ENCODE measurements at places on chromosomes 16 and 17.
A peak's percentile ranks its signal among the peaks of the same experiment; 100 is the strongest.

- DNase-seq = no peak
Observed at GRCh38 chr17:73292031-73292531, 19.7 kb downstream of the CDC42EP4 start.

- DNase-seq = no peak
Observed at GRCh38 chr17:6241996-6242395, 171.8 kb downstream of the WSCD1 start.

GRCh38 chr16:1808691-1809090 lies 15.2 kb upstream of the IGFALS start:
- no peak for DNase-seq

DNA sequence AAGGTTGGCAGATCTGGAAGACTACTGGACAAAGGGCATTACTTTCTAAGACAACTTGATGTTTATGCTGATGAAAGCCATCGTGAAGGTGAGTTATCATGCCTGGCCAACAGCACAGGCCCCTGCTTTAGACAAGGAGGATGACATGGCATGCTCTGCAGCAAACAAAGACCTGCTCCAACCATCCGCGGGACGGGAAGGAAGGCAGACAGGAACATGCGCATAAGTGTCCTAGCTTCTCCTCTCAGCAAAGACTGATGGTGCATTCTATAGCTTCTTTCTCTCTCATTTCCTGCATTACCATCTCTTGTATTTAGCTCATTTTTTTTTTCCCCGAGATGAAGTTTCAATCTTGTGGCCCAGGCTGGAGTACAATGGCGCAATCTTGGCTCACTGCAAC lies 5.4 kb downstream of the NPLOC4 start:
- no peak for DNase-seq

DNA sequence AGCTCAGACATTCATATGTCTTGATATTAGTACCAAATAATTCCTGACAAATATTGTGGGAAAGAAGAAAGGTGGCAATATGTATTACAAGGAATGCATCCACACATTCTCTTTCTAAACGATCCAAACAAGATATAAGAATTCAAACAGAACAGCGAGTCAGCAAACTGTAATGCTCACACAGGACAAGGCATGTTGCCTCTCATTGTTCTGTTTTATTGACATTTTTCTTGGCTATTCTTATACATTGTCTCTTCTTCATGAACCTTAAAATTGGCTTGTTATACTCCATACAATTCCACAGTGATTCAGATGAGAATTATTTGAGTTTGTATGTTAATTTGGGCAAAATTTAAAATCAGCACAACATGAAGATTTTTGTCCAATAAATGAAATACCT lies 189.1 kb downstream of the HS3ST3B1 start:
- no peak for DNase-seq

- no peak for DNase-seq
Observed at GRCh38 chr17:43552229-43552837, 6.2 kb upstream of the ETV4 start.

GRCh38 chr17:63838631-63839171 lies 3.8 kb downstream of the SMARCD2 start:
- DNase-seq = no peak

DNA sequence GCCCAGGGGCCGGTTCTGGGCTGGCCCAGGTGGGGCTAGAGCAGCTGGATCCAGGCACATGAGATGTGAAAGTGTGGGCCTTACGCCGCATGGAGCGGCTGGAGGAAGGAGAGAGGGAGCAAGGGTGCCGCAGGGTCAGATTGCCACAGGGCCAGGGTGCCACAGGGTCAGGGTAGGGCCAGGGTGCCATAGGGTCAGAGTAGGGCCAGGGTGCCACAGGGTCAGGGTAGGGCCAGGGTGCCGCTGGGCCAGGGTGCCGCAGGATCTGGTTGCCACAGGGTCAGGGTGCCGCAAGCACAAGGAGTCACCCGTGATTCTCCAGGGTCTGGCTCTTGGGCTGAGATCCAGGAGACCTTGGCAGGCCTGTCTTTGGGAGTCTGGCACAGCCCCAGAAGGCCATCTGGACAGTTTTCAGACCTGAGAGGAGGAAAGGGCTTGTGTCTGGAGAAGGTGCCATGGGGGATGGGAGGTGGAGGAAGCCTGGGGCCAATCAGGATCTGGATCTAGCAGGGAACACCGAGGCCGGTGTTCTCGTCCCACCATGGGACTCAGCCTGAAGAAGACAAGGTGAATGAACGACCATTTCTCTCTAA lies 13.1 kb upstream of the LASP1NB start:
- no peak for DNase-seq

DNA sequence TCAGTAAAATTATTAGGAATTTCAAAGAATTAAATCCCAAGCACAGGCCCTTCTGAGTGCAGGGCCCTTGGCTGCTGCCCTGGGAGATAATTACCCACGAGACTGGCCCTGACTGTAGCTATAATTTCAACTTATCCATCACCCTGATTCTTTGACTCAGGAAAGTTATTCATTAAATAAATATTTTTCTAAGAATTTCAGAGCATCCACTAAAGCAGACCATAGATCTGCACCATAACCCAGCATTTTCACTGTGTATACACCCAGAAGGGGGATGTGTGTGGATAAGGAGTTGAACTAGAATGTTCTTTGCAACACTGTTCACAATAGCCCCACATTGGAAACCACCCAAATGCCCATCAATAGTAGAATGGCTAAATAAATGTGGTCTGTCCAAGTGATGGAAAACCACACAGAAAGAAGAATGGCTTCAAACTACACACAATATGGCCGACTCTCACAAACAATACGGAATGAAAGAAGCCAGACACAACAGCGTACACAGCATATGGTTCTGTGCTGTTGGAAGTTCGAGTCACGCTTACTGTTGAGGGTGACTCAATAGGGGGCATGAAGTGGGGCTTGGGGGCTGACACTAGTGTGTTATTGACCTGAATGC lies 33.9 kb upstream of the MEAK7 start:
- DNase-seq = no peak

- DNase-seq = no peak
Observed at GRCh38 chr17:9676084-9676483, 30.8 kb downstream of the USP43 start.

- DNase-seq = no peak
Observed at GRCh38 chr17:13634021-13634420, 32.3 kb upstream of the HS3ST3A1 start.

DNA sequence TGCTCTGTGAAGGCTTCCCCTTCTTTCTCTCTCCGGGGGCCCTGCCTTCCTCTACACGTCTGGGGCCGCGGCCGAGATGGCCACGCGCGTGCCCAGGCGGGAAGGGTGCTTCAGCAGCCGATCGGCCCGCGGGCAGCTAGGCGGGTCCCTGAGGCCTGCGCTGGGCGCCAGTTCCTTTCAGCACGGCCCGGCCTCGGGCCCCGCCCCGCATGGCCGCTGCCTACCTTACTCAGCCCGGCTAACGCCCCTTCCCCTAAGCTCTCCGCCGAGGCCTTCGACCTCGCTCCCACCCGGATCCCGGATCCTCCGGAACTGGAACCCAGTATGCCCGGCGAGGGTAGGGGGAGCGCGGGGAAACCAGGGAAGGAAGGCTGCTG lies 335 bp downstream of the TMEM11 start:
- peak; percentile 21 for DNase-seq

- peak; percentile 72 for DNase-seq
Observed at GRCh38 chr16:87897521-87898505, 28.5 kb upstream of the SLC7A5 start.

DNA sequence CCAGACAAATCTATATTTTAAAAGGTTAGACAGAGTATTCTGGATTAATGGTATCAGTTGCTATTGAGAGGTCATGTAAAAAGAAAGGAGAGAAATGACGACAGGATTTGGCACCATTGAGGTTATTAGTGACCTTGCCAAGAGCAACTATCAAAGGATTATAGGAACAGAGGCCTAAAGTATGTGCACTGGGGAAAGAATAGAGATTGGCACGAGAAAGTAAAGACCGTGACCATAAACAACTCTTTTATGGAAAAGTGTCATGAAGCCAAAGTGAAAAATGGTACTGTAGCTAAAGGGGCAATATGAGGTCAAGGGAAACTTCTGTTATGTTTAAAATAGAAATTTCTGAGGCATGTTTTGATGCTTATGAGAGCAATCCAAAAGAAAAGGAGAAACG lies 115.2 kb upstream of the KIF2B start:
- DNase-seq = no peak

- no peak for DNase-seq
Observed at GRCh38 chr16:55933038-55933437, 57.9 kb upstream of the CES5A start.

DNA sequence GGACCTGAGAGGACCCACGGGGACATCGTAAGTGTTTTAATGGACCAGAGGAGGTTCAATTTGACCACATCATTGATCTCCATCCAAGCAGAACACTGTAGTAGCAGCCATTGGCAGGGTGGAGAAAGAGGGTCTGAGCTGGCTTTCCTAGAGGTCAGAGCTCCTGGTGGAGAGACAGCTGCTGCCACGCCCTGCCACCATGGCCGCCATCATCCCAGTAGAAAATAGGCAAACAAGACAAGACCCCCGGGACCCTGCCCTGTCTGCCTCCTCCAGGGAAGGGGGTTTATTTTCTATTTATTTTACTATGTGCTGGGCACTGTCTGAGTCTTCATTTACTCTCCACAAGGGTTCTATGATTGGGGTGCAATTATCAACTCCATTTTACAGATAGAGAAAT lies 11.4 kb upstream of the ITGA3 start:
- no peak for DNase-seq

GRCh38 chr17:4588391-4588790 lies 4.1 kb downstream of the SMTNL2 start:
- DNase-seq = no peak

DNA sequence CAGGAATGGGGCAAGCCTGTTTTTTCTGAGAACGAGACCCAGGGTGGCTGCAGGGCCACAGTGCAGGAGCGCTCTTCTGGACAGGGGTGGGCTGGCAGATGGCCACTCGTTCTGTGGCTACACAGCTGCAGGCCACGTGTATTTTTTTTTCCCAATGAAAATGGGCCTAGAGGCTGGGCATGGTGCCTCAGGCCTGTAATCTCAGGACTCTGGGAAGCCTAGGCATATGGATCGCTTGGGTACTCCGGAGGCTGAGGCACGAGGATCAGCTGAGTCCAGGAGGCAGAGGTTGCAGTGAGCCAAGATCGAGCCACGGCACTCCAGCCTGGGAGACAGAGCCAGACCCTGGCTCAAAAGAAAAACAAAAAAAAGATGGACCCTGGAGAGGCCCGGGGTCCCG lies 6.8 kb downstream of the UNKL start:
- DNase-seq = no peak

DNA sequence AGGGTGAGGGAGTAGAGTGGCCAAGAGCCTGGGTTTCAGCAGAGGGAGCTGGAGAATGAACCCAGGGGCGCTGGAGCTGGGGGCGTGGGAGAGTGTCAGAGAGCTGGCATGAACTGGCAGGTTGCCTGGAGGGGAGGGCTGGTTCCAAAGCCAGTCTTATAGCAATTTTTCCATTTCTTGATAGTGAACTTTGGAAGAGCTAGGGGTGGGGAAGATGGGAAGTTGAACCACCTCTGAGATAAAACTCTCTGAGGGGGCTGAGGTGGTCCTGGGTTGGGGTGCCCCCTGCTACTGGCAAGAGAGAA lies 36.9 kb downstream of the ADGRG5 start:
- no peak for DNase-seq

GRCh38 chr17:48478224-48479013 lies 48.4 kb upstream of the SKAP1 start:
- DNase-seq = peak; percentile 45

DNA sequence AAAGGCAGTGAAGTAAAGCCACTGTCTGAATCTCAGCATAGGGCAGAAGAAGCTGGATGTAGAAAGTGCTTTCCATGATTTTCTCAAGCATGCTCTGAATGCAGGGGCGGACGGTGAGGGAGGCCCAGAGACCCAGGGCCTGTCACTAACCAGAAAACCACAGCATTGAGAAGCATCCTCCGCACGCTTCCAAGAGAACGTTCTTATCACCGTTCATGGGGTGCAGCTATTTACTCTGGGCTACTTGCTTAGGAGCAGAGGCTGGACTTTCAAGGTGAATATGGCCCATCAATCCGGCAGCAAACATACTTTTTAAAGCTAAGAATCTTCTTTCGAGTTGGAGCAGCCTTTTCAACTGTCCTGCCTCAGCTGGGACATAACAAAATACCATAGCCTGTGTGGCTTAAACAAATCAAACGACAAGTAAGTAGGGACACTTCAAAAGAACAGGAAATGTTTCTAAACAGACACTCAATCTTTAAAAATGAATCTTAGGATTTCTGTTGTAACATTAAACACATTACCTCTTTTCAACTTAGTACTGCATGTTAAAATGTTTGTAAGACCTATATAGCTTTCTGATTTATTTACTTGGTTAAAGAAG lies 46.5 kb upstream of the CDRT4 start:
- no peak for DNase-seq

GRCh38 chr16:49453021-49453420 lies 79.4 kb downstream of the C16orf78 start:
- no peak for DNase-seq

DNA sequence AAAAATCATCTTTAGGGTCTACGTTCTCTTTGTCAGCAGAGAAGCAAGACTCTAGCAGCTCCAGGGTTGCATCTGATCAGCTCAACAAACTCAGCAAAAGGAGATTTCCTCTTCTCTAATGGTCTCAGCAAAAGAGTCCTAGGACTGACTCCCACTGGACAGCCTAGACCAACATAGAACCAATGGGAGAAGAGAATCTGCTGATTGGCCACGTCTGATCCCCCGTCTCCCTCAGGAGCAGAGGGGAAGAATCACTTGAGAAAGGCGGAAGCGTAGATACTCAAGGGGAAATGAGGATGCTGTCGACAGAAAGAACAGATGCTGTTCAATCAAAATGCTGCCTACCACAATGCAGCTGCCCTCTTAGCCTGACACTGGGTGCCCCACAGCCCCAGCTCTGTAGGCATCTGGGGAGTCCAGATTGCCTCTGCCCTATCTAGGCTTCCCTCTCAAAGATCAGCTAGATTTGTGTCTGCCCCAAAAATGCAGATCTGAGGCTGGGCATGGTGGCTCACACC lies 31.5 kb upstream of the EMP2 start:
- DNase-seq = no peak

GRCh38 chr16:31842864-31843263 lies 30.7 kb upstream of the ZNF267 start:
- DNase-seq = no peak

DNA sequence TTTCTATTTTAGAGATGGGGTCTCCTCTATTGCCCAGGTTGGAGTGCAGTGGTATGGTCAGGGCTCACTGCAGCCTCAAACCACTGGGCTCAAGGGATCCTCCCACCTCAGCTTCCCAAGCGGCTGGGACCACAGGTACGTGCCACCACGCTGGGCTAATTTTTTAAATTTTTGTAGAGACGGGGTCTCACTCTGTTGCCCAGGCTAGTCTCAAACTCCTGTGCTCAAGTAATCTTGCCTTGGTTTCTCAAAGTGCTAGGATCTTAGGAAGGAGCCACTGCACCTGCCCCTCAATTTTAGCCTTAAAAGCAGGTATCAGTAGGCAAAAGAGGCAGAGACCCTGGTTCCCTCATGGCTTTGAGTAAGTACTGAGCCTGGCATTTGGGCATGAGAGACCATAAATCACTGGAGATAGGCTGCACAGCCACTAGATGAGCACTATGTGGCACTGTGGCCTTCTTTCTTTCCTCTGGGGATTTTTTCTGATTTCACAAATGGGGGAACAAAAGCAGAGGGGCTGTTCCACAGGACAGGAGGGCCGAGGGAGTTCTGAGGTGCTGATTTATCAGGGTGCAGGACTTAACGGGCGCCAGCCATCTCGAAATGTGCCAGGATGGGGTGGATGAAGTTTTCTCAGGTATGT lies 82.2 kb downstream of the PLXDC1 start:
- peak; percentile 57 for DNase-seq

GRCh38 chr17:13420878-13421277 lies 180.9 kb downstream of the HS3ST3A1 start:
- no peak for DNase-seq

All from CD4-positive, alpha-beta T cell treated with Interleukin-4 for 4 hours (primary cell).